ENCODE measurements at places on chromosomes 6 and 20.

DNA sequence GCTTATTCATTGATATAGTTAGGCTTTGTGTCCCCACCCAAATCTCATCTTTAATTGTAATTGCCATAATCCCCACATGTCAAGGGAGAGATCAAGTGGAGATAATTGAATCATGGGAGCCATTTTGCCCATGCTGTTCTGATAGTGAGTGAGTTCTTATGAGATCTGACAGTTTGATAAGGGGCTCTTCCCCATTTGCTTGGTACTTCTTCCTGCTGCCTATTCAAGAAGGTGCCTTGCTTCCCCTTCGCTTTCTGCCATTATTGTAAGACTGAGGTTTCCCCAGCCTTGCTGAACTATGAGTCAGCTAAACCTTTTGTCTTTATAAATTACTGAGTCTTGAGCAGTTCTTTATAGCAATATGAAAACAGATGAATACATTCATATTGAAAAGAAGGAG lies 45.6 kb downstream of the CENPW start:
- no peak for DNase-seq

GRCh38 chr20:16174311-16174710 lies 398.9 kb downstream of the KIF16B start:
- DNase-seq: no peak

GRCh38 chr6:26241033-26241895 lies 123.7 kb upstream of the BTN3A2 start:
- no peak for DNase-seq

- no peak for DNase-seq
Observed at GRCh38 chr6:68196645-68197044, 438.4 kb upstream of the ADGRB3 start.

DNA sequence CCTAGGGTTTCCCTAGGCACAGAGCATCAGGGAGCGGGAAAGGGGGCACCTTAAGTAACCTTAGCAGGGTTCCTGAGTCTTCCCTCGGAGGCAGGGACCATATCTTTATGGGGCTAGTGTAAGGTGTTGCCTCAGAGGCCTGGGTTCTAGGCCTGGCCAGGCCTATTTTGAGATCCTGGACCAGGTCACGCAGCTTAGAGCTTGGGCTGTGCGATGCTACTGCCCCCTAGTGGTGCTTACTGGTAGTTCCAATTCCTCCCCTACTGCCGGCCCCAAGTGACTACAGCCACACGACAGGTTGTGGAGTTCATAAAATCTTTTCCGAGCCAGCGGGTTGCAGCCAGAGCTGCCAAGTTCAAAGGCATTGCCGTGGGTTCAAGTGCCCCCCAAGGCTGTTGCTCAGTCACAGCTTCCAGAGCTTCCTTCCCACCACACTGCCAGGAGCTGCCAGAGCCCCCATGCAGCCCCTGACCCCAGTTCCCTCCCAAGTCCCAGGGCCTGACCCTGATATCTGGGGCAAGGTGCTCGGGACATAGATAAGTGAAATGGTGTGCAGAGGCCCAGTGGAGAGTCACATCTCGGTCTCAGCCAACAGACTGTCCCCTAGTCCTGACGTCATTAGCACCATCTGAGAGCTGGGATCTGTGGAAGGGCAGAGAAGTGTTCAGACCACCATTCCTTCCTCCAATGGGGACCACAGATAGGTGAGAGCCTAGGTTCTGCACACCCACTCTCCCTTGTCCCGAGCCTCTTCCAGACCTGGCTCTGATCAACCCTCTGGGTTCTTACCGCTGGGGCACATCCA lies 3.3 kb downstream of the LRRC73 start:
- peak; percentile 59 for DNase-seq

- DNase-seq: no peak
Observed at GRCh38 chr20:46962452-46963195, 68.0 kb downstream of the EYA2 start.

DNA sequence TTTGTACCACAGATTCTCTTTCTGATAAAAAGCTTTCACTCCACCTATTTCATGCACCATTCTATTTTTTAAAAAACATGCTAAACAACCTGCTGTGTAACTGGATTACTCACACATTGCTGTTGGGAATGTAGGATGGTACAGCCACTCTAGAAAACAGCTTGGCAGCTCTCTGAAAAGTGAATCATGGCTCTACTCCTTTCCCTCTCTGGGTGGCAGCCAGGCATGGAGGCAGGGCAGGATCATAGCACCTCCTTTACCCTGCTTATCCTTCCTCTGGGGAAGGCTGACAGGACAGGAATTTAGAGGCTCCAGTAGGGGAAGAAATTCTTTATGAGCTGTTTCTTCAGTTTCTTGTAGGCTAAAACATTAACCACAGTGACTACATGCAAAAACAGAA lies 6.7 kb upstream of the VNN2 start:
- DNase-seq: peak; percentile 98

DNA sequence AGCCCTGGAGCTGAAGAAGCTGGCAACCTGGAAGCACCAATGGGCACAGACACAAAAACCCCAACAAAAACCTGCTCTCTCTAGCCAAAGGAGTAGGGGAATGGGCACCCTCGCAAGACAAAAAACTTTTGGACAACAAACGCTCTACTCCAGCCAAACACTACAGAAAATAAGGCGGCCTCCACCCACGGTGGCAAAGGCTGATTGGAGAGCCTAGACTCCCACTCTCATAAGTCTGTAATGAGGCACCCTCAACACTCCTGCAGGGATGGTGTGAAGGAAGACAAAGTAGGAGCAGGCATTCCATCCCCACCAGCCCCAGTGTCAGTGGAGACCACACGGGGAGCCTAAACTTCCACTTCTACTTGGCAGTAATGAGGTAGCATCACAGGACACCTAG lies 8.8 kb downstream of the TTI1 start:
- no peak for DNase-seq

GRCh38 chr6:80862756-80863155 lies 756.3 kb downstream of the BCKDHB start:
- DNase-seq: no peak

- peak; percentile 75 for DNase-seq
Observed at GRCh38 chr6:111985202-111985731, 68.6 kb upstream of the CCN6 start.

DNA sequence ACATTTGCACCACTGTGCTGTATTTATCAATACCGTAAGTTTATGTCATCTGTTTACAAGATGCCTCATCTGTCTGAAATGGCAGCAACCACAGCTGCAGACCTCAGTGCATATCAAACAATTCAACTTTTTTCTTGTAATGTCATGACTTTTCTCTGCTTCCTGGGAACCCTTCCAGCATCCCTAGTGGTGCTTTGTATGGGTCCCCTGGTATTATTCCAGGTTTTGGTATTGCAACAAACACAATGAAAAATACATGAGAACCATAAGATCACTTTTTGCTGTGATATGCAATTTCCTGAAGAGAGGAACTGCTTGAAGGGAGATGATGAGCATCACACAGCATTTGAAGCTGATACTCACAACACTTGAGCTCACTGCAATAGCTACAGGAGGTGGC lies 12.0 kb upstream of the TXNDC5 start:
- DNase-seq: no peak

GRCh38 chr6:137351890-137352289 lies 132.7 kb upstream of the IFNGR1 start:
- peak; percentile 63 for DNase-seq

GRCh38 chr6:134735461-134735860 lies 214.4 kb downstream of the ALDH8A1 start:
- no peak for DNase-seq

- peak; percentile 63 for DNase-seq
Observed at GRCh38 chr6:17013701-17014100, 88.1 kb upstream of the STMND1 start.

- no peak for DNase-seq
Observed at GRCh38 chr6:27834384-27834783, 77.8 kb downstream of the OR2B2 start.

- DNase-seq: no peak
Observed at GRCh38 chr6:50862176-50862575, 43.5 kb downstream of the TFAP2B start.

- DNase-seq: no peak
Observed at GRCh38 chr20:51488331-51488730, 54.2 kb downstream of the NFATC2 start.

Measured in NCI-H226 (cell line).